Posterior cingulate gyrus (tissue), 11 donors: ENCODE measurements at places on chromosomes 3 and 15.

GRCh38 chr3:152226176-152226575 lies 42.6 kb upstream of the MBNL1 start:
- no peak for DNase-seq

DNA sequence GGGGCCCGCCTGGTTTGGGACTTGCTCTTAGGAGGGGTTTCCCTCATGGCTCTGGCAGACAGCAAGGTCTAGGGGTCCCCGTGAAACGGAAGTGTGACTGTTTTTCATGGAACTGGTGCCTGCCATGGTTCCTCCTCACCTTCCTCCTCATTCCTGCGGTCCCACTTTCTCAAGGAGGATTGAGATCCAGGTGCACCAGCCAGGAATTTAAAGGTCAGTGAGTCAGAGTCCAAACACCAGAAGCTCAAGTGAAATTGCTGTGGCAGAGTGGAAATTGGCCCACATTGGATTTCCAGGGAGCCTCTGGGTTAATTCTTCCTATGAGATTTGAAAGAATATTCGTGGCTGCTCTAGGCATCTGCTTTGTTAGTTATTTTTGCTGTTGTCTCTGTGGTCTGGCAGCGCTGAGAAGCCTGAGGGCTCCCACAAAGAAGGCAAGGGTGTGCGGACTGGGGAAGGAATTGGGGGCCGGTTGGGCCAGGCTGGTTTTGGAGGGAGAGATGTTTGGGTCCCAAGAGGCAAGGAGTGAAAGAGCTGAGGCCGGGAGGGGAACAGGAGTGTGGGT lies 60.4 kb upstream of the TNFAIP8L3 start:
- DNase-seq: no peak

GRCh38 chr3:88195951-88196434 lies 46.2 kb downstream of the C3orf38 start:
- no peak for DNase-seq

- no peak for DNase-seq
These were observed 528.8 kb downstream of the UNC13C start for GRCh38 chr15:54506977-54507524.
